Activated CD8-positive, alpha-beta memory T cell treated with anti-CD3 and anti-CD28 coated beads for 1 hour (primary cell): ENCODE measurements at places on chromosomes 2 and 18.

GRCh38 chr2:207399301-207399700 lies 130.5 kb upstream of the CREB1 start:
- DNase-seq: no peak

GRCh38 chr2:238657132-238658053 lies 190.5 kb upstream of the TWIST2 start:
- DNase-seq: no peak

GRCh38 chr18:79905993-79906392 lies 45.5 kb downstream of the SLC66A2 start:
- no peak for DNase-seq

GRCh38 chr18:3367491-3368091 lies 82.4 kb upstream of the TGIF1 start:
- DNase-seq: no peak

DNA sequence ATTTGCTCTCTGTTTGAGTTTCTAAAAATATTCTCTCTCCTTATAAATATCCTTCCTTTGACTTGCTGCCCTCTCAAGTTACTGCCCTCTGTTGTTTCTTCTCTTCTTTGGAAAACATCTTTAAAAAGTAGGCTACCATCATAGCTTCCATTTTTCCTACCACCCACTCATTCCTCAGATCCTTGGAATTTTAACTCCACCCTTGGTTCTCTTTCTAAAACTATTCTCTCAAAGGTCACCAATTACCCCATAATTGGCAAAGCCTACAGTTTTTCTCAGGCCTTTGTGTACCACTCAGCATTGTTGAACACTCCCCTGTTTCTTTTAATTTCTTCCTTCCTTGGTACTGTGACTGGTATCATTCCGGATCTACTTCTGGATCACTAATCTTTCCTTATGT lies 43.0 kb upstream of the ITGAV start:
- DNase-seq: no peak

DNA sequence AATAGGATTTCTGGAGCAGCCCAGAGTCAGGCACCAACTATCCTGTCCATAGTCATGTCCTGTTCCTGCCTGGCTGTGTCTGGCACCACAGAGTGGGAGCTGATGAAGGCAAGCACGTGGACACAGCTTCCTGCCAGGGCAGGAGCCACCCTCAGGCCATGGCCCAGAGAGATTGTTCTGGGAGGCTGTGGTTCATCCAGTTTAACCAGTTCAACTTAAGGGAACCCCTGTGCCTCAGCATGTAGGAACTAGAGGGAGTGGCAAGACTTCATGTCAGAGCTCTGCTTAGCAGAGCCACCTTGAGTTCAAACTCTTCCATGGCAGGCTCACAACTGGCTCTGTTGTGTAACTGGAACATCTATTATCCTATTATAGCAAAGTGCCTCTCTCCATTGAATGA lies 73.2 kb upstream of the NCKAP5 start:
- no peak for DNase-seq

GRCh38 chr2:96662360-96662759 lies 19.8 kb downstream of the FER1L5 start:
- no peak for DNase-seq

DNA sequence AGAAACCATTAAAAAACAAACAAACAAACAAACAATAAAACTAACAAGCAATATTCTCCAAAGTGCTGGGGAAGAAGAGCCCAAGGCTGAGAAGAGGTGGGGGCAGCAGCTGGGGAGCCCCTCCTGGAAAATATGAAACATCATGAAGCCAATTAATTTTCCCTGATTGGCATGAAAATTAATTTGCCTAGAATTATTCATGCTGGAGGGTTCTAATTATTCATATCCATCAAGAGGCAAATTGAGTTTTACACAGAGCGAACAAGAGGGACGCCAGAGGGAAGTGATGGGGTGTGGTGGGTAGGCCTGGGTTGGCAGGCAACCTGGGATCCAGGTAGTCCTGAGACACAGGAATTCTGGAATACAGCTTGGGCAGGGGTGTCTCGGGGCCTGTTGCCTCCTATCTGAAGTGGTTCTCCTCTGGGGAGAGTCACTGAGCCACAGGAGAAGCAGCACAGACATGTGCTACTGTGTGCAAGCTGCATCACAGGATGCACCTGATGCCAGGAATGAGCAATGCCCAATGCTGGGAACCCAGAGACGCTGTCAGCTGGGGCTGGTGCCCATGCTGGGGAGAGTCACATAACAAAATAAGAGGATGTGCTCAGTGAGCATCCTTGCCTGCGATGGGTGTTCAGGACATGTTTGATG lies 100.5 kb downstream of the TEX51 start:
- no peak for DNase-seq

GRCh38 chr18:6821356-6821755 lies 91.8 kb downstream of the ARHGAP28 start:
- DNase-seq: no peak

GRCh38 chr2:191171286-191171685 lies 20.5 kb upstream of the STAT4 start:
- no peak for DNase-seq

DNA sequence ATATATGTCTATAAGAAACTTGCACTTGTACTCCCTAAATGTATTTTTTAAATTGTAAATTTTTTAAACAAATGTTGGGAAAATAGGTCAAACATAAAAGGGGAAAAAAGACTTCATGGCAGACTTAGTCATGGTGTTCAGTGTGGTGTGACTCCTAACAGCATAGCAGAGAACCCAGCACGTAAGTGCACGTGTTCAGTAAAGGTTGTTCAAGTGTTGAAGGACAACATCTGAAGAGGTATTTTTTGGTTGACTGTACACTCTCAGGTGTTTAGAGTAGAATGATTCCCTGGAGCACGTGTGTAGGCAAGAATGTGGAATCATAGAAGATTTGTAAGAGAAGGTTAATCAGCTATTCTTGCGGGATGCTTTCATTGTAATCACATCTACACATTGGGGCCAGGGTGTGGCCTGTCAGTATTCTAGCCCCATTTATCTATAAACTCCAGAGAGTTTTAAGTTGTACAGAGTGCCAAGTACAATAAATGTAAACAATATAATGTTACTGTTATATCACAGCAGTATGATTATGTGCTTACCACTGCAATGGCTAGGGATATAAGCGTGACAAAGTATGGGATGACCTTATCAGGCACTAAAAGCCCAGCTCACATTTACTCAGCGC lies 106.8 kb downstream of the CRIM1 start:
- no peak for DNase-seq

DNA sequence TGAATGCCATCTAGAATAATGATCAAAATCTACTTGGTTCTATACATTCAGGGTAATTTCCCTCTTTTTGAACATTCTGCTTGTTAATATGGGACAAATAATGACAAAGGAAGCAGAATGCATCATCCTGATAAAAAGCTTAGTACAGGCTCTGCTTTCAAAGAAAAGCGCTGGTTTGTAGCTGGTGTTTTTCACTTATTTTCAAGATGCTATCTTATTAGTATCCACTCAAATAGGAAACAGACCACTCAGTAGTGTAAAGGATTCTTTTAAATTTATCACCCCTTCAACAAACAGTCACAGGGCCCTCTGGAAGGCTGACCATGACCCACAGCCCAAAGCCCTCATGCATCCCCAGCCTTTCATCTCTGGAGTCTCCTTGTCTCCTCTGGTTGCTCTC lies 18.0 kb upstream of the AFF3 start:
- DNase-seq: no peak

- no peak for DNase-seq
Measured at GRCh38 chr2:109721135-109721534, 73.0 kb upstream of the RGPD5 start.

- DNase-seq: no peak
Measured at GRCh38 chr18:58562999-58563667, 65.8 kb downstream of the ALPK2 start.

- no peak for DNase-seq
Measured at GRCh38 chr18:73742957-73743356, 404.7 kb downstream of the FBXO15 start.

DNA sequence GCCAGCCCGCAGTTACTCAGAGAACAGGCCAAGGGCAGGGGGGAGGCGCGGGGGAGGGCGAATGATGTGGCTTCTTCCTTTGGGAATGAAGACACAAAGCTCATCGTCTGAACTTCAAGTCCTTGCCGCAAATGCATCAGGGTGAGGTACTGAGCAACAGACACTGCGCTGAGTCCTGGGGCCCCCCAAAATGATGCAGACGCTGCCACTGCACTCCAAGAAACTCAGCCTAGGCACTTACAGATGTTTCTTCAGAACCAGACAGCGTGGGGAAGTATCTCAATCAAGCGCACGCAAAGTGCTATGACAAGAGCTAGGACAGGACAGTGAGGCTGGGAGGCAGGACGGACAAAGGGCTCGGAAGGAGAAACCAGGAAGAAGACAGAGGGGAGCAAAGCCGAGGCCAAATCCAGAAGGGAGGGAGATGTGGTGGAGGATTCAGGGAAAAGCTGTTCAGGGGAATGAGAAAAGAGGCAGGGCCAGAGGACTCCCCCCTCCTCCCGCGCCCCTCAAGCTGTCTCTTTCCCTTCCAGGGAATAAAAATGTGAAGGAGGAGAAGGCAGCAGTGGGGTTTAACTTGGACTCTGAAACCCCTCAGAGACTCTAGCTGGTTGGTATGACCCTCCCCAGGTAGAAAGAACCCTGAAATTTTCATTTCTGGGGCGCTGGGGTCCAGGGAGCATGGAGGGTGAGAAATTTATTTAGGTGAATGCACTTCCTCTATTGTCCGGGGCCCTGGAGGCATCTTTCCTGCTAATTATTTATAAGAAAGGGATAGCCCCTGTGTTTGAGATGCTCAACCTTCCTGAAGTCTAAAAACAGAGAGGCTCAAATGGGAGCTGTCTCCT lies 34.9 kb downstream of the CIB4 start:
- no peak for DNase-seq

DNA sequence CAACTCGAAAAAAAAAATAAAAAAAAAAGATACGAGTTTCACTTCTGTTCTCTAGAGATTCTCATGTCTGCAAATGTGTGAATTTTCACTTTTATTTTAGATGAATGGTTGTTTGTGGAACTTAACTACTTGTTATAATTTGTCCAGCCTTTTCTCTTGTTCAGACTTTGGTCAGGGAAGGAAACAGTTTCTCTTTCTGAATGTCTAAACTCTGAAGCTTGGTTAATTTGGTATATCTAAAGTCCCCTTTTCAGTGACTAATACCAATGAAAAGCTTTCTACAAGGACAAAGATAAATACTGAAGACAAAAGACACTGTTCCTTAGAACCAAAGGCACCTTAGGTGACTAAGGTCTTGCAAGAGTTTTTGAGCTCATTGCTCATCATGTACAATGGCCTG lies 144.4 kb upstream of the PIEZO2 start:
- DNase-seq: no peak

DNA sequence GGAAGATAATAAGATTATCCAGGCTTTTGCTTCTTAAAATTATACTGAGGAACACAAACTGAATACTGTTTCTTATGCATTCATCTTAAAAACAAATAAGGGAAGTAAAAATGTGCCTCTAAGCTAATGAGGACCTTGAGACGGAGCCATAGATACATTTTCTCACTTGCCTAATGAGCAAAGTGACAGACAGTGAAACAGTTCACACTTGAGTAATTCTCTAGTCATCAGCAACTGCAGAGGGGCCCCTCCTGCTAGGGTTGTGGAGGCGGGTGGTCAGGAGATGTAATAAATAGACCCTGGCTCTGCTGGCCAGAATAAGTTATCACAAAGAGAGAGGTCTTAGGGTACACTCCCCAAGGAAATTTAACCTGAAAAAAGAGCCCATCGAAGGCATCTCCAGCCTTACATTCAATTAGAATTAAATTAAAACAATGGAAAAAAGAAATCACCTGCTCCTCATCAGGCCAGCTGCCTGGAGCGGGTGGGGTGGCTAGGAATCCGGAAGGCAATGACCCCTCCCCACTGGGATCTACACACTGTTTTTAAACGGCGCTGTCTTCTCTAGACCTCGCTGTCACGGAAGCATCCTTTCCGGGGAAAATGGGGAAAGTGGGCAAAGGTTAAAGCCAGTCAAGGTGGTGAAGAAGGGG lies 32.6 kb upstream of the INSIG2 start:
- no peak for DNase-seq

DNA sequence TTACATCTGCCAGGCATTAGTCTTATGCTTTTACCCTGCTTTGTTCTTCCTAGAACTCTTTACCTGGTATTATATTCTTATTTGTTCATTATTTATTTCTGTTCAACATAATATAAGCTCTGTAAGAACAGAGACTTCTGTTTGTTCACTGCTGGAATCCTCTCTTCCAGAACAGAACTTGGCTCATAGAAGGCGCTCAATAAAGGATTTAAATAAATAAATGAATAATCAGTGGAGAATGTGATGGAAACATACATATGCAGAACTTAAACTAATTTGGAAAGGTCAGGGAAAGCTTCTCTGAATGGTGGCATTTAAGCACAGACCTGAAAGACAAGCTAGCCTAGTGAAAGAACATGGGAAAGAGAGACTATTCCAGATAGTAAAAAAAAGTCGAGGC lies 24.3 kb downstream of the NCKAP1 start:
- no peak for DNase-seq

GRCh38 chr2:188333751-188334524 lies 42.3 kb downstream of the GULP1 start:
- no peak for DNase-seq

GRCh38 chr2:159218389-159218788 lies 68.1 kb downstream of the WDSUB1 start:
- DNase-seq: no peak

- DNase-seq: no peak
Measured at GRCh38 chr2:134739879-134740301, 21.1 kb upstream of the TMEM163 start.

DNA sequence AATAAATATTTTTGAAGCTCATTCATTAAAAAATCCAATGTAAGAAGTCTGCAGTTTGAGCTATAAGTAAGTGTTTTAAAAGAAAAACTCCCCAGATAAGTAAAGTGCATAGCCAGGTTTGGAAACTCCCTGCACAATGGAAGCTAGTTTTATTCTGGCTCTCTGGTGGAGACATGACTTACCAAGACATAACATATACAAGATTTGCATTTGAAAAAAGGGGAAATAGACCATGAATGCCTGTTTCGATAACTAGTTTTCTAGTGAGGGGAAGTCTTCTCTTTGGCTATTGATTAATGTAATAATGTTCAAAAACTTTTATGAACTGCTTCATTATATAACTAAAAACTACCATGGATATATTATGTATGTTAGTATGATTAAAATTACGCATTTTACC lies 435.2 kb downstream of the ARHGAP15 start:
- DNase-seq: no peak

GRCh38 chr2:123953846-123954245 lies 71.2 kb upstream of the CNTNAP5 start:
- no peak for DNase-seq

GRCh38 chr2:34892766-34893165 lies 1293.7 kb upstream of the FAM98A start:
- no peak for DNase-seq

DNA sequence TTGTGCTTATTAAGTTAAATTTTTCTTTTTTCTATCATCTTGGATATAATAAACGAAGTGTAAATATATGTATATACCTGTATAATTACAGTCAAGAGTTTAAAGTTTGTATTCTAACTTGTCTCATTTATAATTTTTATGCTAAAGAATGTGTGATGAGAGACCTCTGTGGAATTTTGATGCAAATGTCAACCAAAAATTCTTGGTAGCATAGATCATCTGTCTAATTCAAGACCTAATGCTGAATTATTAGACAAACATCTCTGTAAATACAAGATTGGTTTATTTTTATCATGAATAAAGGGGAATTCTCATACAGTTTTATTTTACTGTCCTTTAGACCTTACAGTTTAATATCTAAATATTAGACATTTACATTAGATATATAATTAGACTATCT lies 149.2 kb upstream of the VWC2L start:
- DNase-seq: no peak
